Activated naive CD8-positive, alpha-beta T cell treated with anti-CD3 and anti-CD28 coated beads, Interleukin-2, amount 10 ng/mL, durations not matched to agents 7 days and 5 days (primary cell): ENCODE measurements at places on chromosomes 5 and 9. TPM values are rescaled to one million over a fixed set of nuclear protein-coding genes. Genes with fewer than 3 reads are reported as not detected.

TAF1L gene
- total RNA-seq: 0.06 TPM

IFNE gene
- 0.20 TPM for total RNA-seq

LIFR gene
- not detected for total RNA-seq

DNA sequence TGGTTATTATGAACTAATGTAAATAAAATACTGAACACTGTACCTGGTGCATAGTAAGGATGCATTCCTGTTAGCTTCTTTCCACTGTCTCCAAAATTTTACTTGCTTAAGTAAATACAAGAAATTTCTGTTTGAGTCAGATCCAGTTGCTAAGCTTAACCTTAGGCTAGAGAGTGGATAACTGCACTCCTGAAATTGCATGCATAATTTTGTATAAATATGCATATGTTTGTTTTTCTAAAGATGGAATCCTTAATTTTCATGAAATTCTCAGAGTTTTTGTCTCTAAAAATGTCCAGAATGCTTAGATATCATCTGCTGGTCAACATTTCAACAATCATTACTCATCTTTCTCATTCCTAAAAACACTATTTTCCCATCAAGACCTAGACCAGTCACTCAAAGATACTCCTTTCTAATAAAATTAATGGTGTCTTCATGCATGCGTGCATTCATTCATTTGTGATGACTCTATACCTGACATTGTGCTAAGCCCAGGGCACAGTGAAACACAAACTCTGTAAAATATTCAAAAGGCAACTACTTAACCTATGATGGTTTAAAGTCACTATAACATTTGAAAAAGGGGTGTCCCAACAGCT, 284.8 kb downstream of the SEC61B start:
- peaks cover 11% of the 10 kb centered on the region for H3K27me3 ChIP-seq
- DNase-seq: no peak
- no peak overlapping the region for H3K27ac ChIP-seq
- no peaks in the 10 kb centered on the region for H3K36me3 ChIP-seq
- H3K4me3 ChIP-seq: no peak overlapping the region

DNA sequence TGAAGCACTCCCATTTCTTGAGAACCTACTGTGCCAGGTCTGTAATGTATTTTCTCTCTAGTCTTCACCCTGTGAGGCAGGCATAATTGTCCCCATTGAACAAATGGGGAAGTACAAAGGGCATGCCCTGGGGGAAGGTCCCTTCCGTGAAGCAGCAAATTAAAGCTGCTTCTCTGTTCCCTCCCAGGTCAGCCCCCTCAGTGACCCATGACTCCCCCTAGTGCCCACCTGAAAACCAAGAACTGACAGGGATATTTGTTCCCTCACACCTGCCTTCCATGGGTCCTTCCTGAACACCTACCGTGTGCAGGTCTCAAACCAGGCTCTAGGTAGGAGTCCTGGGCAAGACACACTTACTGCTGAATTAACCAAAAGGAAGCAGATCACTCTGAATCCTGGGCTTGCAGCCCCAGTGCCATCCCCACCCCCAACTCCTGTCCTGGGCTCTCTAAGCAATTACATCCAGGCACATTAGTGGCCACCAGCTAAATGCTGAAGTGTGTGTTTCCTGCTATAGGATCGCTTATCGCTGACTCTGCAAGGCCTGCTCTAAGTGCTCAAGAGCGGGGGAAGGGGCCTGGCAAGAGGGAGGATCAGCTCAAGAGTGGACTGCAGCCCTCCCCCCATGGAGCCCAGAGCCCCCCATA, 254.8 kb downstream of the CDK5RAP2 start:
- DNase-seq: no peak
- no peak overlapping the region for H3K4me3 ChIP-seq
- H3K27me3 ChIP-seq: peaks cover 5% of the 10 kb centered on the region
- H3K36me3 ChIP-seq: no peaks in the 10 kb centered on the region
- H3K27ac ChIP-seq: no peak overlapping the region
- peaks cover 2% of the 10 kb centered on the region for H3K4me1 ChIP-seq

DNA sequence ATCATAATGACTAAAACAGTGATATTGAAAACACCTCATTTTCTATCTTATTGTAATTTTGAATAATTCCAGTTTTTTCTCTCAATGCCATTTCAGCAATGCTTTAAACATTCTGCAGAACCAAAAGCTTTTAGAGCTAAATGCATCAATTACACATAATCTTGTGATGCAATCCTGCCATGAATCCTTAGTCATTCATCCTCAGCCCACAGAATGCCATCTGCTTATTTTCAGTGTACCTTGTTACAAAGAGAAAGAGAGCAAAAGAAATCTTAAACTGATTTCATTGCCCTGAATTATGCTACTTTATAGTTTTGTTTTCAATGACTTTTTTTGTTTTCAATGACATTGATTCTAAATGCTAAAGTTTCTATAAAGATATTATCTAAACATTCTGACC, 1234.8 kb upstream of the C9orf72 start:
- H3K27ac ChIP-seq: no peak overlapping the region
- no peak overlapping the region for H3K4me3 ChIP-seq
- H3K4me1 ChIP-seq: no peaks in the 10 kb centered on the region
- DNase-seq: no peak
- no peaks in the 10 kb centered on the region for H3K36me3 ChIP-seq

- no peaks in the 10 kb centered on the region for H3K27me3 ChIP-seq
- H3K4me3 ChIP-seq: no peak overlapping the region
- DNase-seq: no peak
- H3K36me3 ChIP-seq: no peaks in the 10 kb centered on the region
- no peak overlapping the region for H3K27ac ChIP-seq
- H3K4me1 ChIP-seq: peaks cover 8% of the 10 kb centered on the region
These were observed 48.3 kb downstream of the TMEFF1 start for GRCh38 chr9:100521282-100521681.

DNA sequence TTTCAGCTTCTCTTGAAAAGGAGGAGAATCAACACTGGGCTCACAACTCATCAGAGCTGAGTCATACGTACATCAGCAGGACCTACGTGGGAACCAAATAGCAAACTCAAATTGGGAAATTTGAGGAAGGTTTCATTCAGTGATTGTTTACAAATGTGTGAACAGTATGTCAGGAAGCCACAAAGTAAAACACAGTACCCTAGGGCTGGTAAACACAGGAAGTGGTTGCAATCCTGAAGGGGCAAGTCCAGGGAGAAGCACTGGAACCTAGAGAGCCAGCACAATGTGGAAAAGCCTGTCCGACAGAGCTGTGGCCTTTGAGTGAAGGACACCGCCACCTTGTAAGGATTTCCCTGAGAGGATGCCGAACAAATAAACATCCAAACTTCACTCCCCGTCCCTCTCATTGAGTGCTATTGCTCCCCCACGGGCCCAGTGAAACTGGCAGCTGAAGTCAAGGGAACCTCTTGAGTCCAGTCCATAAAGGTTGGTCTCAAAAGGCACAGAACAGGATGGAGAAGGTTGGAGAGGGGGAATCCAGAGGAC, 26.7 kb upstream of the RICTOR start:
- peaks cover 10% of the 10 kb centered on the region for H3K4me1 ChIP-seq
- no peak overlapping the region for H3K27ac ChIP-seq
- DNase-seq: no peak
- H3K4me3 ChIP-seq: no peak overlapping the region
- no peaks in the 10 kb centered on the region for H3K27me3 ChIP-seq
